ENCODE measurements at places on chromosomes 4 and X.
A peak's percentile ranks its signal among the peaks of the same experiment; 100 is the strongest.

- ATAC-seq = peak; percentile 58
Observed at GRCh38 chrX:48945517-48946348, 11.7 kb downstream of the OTUD5 start.

DNA sequence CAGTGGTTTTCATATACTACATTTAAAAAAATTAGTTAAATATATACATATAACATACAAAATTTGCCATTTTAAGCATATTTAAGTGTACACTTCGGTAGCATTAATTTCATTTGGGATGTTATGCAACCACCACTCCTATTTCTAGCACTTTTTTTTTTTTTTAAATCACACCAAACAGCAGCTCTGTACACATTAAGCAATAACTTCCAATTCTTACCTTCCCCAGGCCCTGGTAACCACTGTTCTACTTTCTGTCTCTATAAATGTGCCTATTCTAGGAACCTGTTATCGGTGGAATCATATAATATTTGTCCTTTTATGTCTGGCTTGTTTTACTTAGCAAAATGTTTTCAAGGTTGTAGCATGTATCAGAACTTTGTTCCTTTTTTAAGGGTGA is 39.1 kb downstream of the TMEM164 start:
- ATAC-seq = no peak

DNA sequence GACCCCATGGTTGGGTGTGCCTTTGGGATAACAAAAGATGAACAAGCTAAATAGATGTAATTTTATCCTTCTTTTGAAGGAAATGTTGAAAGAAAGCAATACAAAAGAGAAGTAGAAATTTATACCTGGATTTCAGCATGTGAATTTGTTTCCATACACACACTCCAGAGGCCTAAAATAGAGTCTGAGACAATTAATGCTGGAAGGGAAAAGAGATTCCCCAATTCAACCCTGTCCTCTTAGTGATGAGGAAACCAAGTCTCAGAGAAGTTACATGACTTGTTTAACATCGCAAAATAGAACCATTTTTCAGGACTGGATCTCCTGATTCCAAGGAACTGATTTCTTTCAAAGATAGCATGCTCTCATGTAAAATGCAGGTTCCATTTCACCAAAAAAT is 37.3 kb upstream of the MYOZ2 start:
- ATAC-seq = no peak

DNA sequence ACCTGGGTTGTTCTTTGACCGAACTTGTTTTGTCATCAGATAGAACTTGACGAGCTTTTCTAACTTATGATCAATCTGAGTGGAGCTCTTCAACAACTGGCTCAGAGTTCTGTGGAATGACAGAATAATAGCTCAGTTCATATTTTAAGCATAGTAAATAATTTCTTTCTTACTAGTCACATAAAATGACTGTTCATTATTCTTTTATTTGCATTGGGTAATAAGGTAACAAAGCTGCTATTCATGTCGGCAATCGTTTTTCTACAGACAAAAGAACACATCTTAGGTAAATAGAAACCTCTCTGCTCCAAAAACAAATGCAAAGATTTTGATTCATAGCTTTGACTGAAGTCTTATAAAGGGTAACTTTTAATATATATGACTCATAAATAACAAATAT is 57.3 kb upstream of the CXCL8 start:
- peak; percentile 83 for ATAC-seq

GRCh38 chrX:54043541-54044125 is 640 bp downstream of the PHF8 start:
- ATAC-seq = peak; percentile 40

Measured in esophagus mucosa (tissue), 1 donor.